ENCODE measurements at places on chromosomes 3 and 15.

GRCh38 chr15:63436872-63437375 lies 55.3 kb upstream of the CA12 start:
- DNase-seq = peak; percentile 87

DNA sequence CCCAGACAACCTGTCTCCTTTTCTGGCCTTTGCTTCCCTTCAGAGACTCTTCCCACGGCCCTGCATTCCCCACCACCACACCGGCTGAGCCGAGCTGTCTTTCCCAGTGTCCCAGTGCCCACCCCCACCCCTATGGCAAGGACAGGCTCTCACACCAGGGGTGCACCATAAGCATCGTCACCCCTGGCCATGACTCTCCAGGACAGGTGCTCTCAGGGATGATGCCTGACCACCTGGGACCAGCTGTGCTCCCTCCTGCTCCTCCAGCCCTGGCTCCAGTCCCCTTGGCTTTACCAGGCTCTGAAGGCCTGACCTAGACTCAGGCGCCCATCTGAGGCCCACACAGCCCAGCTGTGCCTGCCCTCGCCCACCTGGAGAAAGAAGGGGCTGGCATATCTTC lies 17.6 kb upstream of the SEMA3F start:
- DNase-seq = no peak

DNA sequence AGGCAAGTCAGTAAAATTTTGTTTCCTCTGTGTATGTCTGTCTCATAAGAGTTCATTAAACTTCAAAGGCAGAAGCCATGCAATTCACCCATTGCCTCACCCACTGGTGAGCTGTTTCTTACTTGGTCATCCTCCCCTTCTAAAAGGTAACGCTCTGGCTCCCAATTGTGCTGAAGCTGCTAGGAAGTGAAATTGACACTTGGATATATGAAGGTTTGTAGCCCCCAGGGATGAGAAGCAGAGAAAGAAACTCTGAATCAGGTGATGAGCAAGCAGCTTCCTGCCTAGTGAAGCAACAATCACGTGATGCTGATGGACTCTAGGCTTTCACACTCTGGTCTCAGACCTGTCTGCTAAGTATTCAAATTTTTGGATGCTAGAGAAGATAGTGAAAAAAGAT lies 70.7 kb downstream of the CD200R1L start:
- peak; percentile 50 for DNase-seq

GRCh38 chr3:901953-902778 lies 190.7 kb upstream of the CNTN6 start:
- DNase-seq = peak; percentile 2

DNA sequence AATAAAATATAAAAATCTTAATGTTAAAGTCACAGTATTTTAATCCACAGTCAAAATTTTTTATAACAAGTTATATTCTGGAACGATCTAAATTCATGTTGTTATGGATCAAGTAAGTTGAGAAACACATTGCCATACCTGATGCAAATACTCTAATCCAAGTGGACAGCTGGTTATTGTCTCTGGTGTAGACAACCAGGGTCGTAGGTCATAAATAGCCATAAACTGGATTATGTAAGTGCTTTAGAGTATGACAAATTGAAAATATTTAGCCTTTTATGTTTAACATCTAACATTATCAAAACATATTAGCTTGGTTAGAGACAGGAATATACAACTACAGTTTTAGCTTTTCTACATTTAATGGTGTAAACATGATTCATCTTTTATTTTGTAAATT lies 53.0 kb downstream of the PLSCR2 start:
- peak; percentile 2 for DNase-seq

DNA sequence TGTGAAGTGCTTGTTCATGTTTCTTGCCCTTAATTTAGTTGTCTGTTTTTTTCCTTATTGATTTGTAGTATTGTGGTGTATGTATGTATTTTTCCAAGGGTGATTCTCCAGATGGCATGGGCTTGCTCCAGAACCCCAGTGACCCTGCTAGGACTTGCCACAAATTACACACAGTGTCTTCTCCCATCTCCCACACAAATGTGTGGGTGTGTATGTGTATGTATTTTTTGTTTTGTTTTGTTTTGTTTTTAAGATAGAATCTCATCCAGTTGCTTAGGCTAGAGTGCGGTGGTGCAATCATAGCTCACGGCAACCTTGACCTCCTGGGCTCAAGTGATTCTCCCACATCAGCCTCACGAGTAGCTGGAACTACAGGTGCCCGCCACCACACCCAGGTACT lies 36.2 kb upstream of the ARID3B start:
- DNase-seq = no peak

- no peak for DNase-seq
Measured at GRCh38 chr15:57421551-57421950, 45.2 kb downstream of the CGNL1 start.

GRCh38 chr3:194313560-194314387 lies 37.4 kb downstream of the CPN2 start:
- no peak for DNase-seq

- DNase-seq = no peak
Measured at GRCh38 chr3:169286214-169286613, 377.3 kb downstream of the MECOM start.

DNA sequence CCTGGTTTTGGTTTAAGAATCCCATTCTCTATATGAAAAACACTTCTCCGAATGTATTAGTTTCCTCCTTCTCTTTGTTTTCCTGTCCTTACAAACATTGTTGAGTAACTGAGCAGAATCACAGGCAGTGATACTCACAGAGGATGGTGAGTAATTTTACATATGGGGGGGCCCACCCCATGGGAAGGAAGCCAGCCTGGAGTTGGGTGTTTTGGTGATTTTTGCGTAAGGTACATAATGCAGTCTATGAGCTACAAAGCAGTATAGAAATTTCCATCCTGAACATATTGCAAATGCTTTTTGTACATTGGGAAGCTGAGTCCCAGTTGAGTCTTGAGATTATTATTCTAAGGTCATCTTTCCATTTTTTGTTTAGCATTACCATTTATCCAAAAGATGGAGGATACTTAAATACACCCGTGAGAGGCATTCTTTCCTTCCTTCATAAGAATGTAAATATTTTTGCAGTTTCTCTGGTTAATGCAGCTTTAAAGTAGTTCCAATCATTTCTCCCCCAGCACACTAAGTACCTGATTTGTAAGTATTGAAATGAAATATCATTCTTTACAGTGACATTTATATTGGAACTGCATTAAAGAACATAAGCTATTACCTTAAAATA lies 476.8 kb downstream of the AGBL1 start:
- DNase-seq = no peak

DNA sequence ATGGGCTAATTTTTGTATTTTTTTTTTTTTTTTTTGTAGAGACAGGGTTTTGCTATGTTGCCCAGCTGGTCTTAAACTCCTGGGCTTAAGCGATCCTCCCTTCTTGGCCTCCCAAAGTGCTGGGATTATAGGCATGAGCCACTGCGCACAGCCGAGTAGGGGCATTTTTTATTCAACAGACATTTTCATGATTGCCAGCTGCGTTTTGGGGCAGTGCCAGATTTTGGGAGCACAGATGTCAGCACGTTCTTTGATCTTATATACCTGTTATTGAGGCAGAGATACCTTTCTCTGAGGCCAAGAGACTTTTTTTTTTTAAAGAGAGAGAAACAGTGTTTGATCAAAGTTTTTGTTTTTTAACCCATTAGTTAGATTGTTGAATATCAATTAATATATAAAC lies 16.8 kb downstream of the NEO1 start:
- no peak for DNase-seq

- no peak for DNase-seq
Measured at GRCh38 chr3:170679190-170679589, 93.3 kb upstream of the SLC7A14 start.

DNA sequence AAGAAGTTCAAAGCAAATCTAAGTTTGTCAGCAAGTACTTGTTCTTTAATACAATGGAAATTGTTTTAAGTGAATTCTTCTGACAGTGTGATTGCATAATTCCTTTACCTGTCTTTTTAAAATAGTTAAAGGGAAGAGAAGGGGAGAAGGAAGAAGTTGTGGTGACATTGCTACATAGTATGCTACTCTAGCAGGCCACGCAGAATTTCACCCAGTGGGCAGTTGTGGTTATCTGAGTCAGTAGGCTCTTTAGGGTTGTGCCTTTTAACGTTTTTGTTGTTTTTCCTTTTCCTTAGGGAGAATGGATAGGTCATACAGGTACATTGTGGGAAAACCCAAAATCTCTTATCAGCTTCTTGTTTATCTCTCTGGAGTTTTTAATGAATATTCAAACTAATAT lies 40.4 kb downstream of the KIF15 start:
- DNase-seq = no peak

DNA sequence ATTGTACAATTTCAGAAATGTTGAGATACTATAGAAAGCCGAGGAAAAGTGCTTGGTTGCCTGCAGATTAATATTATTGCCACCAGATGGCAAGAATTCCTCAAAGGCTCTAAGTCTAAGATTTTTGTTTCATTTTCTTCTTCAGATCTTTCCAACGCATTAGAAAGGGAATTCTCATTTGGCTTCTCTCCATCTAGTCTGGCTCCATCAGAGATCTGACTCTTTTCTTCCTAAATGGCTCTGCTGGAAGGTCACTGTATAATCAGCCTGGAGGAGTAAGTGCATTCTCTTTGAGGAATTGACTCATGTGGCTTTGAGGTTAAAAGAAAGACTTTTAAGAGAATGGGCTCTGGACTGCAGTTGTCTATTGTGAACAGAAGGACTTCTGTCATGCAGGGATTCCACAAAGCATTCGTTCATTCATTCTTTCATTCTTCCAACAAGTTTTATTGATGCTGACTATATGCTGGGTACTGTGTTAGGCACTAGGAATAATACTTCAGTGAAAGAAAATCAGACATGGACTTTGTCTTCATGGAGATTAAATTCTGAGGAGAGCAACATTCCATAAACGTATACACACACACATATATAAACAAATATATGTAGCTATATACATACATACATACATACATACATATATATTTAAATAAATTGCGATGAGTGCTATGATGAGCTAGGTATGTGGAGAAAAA lies 55.3 kb downstream of the SLC28A2 start:
- DNase-seq = peak; percentile 39

DNA sequence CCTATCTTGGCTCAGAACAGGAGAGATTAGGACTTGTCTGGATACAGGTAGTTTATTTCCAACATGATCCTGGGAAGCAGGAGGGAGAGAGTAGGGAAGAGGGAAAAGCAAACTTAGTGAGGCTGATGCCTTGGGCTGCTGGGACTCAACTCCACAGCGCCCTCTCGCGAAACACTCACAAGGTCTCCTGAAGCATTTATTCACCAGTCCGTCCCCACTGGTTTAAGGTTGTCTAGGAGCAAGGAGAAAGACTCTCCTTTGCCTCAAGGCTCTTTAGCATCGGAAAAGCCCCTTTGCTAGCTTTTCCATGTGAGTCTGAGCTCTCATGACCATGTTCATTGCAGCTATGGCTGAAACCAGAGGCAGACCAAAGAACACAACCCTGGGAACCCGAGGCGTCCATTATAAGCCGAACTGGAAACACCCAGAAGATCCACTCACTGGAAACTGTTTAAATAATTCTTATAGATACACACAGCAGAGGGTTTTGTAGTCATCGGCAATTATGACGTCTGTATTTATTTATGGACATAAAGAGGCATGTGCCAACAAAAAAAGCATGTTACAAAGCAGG lies 244.5 kb downstream of the CD47 start:
- DNase-seq = peak; percentile 50

GRCh38 chr3:9767418-9767817 lies 2.3 kb downstream of the CAMK1 start:
- no peak for DNase-seq

GRCh38 chr3:149406244-149406752 lies 28.8 kb upstream of the TM4SF1 start:
- DNase-seq = no peak
